HS-5 (cell line): ENCODE measurements at places on chromosomes 5 and 9.

- DNase-seq = no peak
These were observed 32.3 kb upstream of the C9orf40 start for GRCh38 chr9:74985041-74985440.

GRCh38 chr9:4269872-4270271 lies 30.0 kb downstream of the GLIS3 start:
- DNase-seq = no peak

DNA sequence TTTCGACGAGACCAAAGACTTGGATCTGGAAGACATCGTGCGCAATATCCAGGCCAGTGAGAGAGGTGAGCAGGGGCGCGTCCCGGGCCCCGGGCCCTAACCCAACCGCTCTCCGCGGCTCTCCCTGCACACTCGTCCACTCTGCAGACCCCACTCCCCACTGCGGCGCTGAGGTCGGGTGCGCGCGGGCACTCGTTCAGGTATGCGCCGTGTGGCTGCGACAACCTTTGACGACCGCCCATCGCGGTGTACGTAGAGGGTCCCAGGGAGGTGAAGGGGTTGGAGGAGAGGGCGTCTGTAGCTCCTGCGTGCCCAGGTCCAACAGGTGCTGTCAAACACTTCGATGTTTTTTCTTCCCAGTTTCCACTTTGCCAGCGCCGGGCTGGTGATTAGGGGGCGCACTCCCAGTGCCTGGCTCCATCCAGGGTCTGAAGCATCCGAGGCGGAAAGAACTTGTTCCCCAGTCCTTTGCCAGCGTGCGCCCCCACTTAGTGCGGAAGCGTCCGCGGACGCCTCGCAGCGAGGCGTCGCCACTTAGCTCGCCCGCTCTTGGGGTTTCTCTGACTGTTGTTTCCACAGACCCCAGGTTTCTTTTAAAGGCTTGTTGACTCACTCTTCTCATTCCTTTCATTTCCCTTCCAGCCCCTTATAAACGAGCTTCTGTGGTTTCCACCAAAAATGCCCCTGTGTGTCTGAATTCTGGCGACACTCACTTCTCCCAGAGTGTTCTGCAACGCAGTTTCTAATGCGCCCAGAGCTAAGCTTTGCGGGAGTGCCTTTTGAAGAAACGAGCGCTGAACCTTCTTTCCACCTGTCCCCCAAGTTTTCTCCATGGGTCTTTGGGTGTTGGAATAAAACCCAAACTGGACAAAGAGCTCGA lies 1.6 kb downstream of the NPR3 start:
- DNase-seq = no peak

GRCh38 chr5:107364443-107365319 lies 306.1 kb downstream of the EFNA5 start:
- no peak for DNase-seq

DNA sequence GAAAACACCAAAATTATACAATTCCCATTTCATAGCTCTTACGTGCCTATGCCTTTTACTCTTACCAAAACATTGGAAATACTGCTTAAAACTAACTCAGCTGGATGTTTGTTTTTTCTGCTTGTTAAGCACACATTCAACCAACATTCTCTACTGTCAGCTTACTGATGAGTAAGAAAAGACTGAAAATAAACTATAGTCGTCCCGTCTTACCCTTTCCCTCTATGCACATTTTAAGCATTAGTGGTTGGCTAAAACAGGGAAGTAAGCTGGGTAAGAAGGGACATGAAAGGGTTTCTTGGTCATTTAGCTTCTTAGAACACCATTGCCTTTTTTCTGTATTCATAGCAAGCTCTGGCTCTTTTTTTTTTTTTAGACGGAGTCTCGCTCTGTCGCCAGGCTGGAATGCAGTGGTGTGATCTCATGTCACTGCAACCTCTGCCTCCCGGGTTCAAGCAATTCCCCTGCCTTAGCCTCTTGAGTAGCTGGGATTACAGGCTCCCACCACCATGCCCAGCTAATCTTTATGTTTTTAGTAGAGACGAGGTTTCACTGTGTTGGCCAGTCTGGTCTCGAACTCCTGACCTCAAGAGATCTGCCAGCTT lies 232.1 kb upstream of the PCSK5 start:
- no peak for DNase-seq

DNA sequence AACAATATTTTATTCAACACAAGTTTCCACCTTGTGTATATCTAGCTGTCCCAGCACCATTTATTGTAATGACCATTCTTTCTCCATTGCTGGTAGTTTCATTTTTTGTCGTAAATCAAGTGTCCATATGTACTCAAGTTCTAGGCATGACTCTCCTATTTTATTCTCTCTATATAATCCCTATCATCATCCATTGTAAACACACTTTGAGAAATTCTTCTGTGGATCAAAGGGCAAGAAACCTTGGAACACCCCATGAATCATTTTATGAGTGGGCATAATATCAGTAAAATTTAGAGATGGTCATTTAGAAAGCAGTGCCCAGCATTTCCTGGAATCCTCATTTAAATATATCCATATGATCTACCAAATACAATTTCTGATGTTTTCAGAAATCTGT lies 35.8 kb upstream of the SPATA31D4 start:
- no peak for DNase-seq

DNA sequence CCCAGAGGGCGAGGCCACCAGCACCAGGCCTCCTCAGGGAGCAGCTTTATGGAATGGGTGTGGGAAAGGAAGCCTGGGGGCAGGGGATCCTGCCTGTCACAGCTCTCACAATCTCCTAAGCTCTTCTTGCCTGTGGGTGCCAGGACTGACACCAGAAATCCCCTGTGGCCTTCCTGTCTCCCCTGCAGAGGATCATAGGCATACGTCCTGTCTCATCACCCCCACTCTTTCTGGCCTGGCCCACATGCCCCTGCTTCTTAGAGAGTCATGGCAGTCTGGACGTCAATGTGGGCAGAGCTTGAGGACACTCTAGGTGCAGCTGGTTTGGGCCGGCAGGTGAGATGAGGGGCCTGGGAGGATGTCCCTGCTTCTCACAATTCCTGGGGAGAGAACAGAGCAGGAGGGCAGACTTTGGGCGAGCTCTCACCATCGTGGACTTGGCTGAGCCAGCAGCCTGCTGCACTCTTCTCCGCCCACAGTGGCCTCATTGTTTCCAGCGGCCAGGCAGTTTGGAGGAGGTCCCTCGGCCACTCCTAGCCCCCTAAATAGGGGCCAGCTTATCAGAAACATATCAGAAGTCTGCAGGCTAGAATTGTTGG lies 67.3 kb upstream of the ZFR start:
- DNase-seq = no peak

DNA sequence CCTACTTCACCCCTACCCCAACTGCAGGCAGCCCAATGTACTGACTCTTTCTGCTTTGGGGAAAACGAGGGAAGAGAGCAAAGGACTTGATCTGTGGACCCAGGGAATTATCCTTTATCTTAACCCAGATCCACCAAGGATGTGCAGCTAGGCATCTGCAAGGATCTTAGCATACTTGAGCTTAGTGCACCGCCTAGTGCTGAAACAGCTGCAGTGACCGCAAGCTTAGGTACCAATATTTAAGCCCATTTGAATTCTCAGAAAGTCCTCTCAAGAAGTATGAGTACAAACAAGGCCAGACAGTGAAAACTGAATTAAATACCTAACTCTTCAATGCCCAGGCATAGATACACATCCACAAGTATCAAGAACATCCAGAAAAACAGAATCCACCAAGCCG lies 576.7 kb upstream of the ADAMTS16 start:
- no peak for DNase-seq

DNA sequence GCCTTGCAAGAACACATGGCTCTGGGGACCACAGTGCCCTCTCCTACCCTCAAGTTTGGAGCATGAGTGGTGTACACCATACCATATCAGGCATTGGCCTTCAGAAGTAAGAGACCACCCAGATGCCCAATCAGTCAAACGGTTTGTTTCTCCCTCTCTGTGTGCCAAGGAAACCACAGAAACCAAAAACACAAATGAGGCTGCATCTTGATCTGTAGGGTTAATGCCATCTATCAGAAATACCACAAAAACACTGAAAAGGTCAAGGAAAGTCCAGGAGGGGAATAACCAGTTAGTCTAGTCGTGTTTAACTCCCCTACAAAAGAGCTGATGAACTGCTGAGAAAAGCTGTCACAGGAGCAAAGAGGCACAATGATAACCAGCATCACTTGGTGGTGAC lies 78.4 kb downstream of the INSYN2B start:
- DNase-seq = no peak

DNA sequence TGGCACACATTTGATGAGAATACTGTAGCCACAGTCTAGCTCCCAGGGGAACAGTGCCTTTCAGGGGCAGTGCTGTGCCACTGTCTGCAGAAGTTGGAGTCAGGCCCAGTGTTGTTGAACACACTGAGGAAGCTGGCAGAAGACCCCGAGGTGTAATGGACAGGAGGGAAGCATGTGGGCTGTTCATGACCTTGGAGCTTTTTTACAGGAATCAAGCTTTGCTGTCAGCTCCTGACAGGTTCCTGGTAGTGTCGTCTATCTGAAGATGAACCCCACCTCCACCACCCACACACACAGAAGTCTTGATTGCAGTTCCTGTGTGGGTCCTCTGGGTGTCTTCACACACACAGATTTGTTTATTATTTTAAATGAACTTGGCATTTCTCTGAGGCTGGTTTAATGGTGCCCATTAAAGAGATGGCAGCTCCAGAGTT lies 40.3 kb upstream of the TNFAIP8 start:
- no peak for DNase-seq

DNA sequence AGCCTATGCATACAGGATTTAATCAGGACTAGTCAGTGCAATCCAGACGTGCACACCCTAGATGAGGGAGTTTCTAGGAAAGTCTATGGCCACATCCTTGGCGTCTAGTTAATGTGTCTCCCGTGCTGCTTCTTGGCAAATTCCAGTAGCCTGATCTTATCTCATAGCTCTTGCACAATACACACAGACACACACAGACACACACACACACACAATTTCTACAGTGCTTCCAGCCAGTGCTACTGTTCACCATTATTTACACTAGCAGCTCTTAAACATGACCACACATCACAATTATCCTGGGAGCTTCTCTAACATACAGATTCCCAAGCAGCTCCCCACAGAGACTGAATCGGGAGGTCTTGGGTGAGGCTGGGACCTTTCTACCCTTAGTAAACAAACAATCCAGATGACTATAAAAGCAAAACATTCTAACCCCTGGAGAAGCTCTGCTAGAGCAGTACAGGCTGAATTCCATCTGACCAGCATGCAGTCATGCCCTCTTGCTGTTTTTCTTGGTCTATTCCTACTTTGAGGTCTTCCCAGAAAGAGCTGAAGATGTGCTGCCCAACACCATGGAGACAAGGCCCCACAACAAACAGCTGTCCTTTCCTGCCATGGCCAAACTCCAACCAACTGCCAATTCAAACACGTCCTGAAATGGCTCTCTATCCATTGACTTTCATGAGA lies 236.6 kb downstream of the DEPDC1B start:
- no peak for DNase-seq

GRCh38 chr9:83296123-83296522 lies 233.2 kb upstream of the RASEF start:
- DNase-seq = no peak

- no peak for DNase-seq
These were observed 238.3 kb upstream of the EDIL3 start for GRCh38 chr5:84623019-84623418.

- no peak for DNase-seq
These were observed 5.9 kb downstream of the ARSB start for GRCh38 chr5:78979117-78979742.
